Adipocyte (in vitro differentiated cells): ENCODE measurements at places on chromosomes 16 and 17.
A peak's percentile ranks its signal among the peaks of the same experiment; 100 is the strongest.

DNA sequence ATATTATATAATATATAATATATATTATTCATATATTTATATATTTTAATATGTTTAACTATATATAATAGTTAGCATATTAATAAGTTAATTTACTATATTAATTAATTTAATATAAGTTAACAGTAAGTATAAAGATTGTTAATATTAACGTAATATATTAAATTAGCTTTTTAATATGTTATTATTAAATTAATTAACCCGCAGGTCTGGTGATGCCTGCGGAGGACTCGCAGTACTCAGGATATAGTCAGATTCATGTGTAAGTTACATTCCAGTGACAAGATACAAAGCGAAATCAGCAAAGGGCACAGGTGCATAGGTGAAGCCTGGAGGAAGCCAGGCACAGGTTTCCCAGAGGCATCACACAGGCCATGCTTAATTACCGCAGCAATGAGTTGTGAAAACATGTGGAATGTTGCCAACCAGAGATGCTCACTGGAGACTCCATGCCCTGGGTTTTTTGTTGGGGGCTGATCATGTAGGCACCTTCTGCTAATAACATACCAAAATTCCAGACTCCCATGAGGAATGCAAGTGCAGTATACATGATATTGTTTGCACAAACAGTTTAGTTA lies 130.4 kb upstream of the MPHOSPH6 start:
- DNase-seq, result no peak

GRCh38 chr16:55668340-55669281 lies 12.8 kb downstream of the SLC6A2 start:
- peak; percentile 25 for DNase-seq

DNA sequence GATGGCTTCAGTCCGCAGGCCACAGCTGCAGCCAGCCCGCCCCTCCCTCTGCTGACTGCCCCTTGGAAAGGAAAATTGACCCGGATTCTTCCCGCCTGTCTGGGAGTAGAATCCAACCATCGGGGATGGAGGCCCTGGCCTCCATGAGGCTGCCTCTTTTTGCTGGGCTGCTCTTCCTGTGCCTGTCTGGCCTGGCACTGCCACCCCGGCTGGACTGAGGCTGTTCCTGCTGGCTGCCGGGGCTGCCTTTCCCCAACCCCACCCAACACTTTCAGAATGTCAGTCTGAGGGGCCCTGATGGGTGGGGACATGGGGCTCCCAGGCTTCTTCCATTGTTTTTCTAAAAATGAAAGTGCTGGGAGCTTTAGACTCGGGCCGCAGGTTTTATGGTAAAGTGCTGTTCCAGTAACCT lies 7.3 kb downstream of the BAHCC1 start:
- DNase-seq, result no peak

- no peak for DNase-seq
Measured at GRCh38 chr17:9266031-9266680, 244.8 kb downstream of the NTN1 start.

DNA sequence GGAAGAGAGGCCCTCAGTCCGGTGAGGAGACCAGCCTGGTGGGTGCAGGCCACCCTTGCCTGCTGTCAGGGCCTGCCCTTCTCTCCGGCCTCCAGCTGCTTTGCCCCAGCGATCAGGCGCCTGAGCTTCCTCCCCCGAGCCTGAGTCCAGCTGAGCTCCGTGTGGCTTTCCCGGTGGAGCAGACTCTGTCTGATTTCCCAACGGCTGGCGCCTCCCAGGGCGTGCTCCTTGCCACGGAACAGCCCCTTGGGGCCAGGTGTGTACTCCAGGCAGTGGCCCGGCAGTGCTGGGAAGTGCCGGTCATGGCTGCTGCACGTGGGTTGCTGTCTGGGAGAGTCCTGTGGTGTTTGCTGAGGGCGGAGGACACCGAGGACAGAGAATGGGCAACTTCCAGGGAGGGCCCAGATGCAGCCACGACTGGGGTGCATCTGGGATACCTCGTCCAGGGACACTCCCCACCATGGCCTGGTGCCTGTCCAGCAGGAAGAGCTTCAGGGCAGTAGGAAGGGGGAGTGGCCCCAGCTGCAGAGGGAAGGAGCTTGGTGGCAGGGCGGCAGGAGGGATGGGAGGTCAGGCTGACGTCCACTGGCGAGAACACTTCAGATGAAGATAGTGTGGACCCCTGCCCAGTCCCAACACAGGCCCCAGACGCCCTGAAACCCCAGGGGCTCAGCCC lies 22.5 kb downstream of the METRNL start:
- DNase-seq, result peak; percentile 25
